ENCODE measurements at places on chromosomes 7 and 10.

DNA sequence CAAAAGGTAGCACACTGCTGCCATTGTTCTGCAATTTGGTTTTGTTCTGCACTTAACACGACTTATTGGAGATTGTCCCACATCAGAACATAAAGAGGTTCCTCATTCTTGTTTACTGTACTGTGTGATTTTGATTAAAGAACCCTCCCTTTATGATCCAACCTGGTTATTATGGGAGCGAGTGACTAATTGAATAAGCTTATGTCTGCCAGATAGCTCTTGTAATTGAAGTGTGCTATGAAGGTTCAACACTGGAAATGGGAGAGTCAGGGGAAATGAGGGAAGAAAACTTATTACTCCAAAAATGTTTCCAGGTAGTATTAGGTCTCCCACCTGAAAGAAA is 33.9 kb downstream of the CASP7 start:
- no peak for DNase-seq

DNA sequence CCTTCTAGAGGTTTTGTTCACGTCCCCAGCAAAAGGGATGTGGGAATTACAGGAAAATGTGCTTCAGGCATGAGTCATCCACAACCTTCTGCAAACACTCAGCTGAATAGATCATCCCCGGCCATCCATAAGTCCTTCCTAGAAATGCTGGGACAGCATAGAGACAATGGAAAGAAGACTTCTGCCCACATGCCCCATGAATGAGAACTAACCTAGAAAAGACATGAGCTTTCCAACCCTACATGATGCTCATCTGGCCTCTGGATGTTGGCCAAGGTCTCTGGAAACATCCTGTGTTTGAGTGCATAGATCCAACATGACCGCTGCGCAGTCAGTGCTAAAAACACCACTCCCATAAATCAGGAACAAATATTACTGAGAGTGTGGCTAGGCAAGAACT is 277.5 kb downstream of the PLXNA4 start:
- DNase-seq = no peak

GRCh38 chr7:138935465-138936011 is 45.7 kb downstream of the KIAA1549 start:
- DNase-seq = no peak

DNA sequence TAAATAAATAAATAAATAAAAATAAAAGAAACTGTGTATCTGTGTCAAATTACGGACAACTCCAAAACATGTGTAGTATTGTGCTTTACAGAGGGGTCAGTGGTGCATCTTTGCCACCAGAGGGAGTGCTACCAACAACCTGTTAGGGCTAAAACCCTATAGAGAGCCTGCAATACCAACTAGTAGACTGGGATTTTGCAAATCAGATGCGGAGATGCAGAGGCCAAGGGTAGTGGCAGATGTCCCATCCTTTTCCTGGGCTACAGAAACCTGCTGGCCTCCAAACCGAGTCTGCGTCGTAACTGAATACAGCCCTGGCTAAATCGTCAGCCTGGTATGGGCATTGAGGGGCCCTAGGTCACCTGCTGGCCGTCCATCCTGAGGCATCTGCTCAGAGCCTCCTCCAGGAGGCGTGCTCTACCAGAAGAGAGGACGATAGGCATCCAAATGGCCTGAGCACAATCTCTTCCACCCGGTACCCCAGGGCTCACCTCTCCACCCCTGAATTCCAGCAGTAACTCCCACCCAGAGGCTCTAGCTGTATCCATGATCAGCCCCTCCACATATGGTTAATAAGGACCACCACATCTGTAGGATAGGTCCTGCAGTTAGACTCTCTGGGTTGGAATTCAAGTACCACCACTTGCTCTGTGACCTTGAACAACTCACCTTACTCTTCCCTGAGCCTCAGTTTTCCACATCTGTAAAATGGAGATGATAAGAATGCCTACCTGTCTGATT is 6.2 kb upstream of the RRP12 start:
- no peak for DNase-seq

GRCh38 chr7:142615508-142615907 is 133.8 kb upstream of the PRSS1 start:
- DNase-seq = no peak

DNA sequence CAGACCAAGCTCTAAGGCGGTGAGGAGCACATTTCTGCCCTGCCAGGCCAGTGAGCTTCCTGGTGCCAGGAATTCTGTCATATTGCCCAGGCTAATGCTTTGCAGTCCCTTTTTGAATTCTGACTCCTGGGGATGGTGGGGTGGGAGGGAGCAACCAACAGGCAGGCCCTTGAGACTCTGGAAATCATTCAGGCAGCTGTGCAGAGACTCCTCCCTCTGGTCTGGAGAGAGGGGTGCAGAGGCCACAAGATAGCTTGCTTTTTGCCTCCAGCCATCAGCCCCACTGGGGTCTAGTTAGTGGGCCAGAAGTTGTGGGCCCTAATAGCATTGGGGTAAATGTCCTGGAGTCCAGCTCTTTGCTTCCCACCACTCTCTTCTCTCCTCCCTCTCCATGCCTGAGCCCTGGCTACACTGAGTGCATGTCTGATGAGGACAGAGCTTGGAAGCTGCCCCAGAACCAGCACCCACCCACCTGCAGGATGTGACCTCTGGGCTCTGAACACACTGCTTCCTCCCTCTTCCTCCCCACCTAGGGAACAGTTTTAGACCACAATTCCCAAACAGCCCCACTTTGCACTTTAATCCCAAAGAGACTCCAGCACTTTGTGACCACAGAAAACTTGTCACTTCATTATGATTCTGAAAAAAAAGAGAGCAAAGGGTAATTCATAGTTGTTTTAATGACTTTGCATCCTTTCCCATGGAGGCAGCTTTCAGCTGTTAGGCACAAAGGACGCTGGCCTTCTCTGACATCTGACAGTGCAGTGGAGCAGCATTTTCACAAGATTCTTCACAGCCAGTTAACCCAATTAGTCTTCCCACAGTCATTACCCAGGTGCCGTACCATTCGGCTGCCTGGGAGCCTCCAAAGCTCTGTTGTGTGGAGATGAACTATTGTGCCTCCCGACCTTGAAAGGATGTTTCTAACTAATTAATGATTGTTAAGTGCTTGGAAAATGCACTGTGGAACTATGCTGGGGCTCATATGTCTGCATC is 262.5 kb downstream of the TRIL start:
- DNase-seq = no peak

GRCh38 chr7:37432281-37432920 is 16.3 kb downstream of the ELMO1 start:
- DNase-seq = no peak

DNA sequence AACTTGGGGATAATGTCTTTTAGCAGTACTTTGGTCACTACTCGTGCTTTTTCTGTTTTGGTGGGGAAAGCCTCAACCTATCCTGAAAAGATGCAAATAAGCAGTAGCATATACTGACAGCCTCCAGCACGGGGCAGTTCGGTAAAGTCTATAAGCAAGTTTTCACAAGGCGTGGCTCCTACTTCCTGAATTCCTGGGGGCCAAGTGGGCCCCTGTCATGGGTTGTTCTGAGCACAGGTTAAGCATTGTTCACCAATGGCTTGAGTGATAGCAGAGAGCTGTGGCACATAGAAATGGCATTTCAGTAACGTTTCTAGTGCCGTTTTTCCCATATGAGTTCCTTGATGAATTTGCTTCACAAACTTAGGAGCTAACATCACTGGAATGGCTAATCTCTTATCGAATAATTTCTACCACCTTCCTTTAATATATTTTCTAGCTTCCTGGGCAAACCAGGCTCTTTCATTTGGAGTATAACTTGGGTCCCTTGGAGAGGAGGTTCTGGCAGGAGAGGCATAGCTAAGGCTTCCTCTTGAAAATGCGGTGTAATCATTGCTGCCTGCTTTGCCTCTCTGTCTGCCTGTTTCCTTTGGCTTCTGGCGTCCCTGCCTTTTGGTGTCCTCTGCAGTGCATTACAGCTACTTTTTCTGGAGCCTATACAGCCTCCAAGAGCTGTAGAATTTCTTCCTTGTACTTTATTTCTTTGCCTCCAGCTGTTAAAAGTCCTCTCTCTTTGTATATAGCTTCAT is 11.7 kb upstream of the ZNF239 start:
- no peak for DNase-seq

- no peak for DNase-seq
These were observed 117.4 kb upstream of the GNAI1 start for GRCh38 chr7:80017101-80017698.

GRCh38 chr10:5876181-5876768 is 13.4 kb downstream of the ANKRD16 start:
- no peak for DNase-seq

DNA sequence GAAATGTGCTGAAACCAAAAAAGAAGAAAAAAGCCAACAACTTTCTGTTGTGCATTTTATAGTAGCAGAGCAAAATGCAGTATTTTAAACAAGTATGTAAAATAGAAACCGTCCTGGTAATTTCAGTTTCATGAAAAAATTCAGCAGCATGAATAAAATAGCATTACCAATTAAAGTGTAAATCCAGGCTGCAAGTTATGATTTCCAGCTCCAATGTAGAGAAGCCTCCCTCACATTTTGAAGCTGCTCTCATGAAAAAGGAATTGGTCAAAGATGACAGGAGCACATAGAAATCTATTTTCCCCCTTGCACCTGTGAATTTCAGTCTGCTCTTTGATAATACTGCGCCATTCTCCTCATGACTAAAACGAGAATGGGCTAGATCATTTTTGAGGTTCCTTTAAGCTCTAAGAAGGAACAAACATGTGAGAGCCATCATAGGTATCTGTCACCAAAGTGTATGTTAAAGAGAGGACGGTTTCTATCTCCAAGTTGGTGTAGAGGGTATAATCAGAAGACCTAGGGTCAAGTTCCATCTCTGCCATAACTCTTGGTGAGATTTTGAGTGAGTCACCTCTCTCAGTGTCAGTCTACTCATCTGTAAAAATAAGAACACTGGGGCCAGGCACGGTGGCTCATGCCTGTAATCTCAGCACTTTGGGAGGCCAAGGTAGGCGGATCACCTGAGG is 107.5 kb downstream of the MTPAP start:
- DNase-seq = no peak

- DNase-seq = no peak
These were observed 631.0 kb upstream of the ANKRD30A start for GRCh38 chr10:36494371-36494770.

GRCh38 chr7:36686499-36686898 is 37.8 kb downstream of the AOAH start:
- peak; percentile 24 for DNase-seq

- no peak for DNase-seq
These were observed 9.4 kb upstream of the KAT6B start for GRCh38 chr10:74816824-74817498.

- peak; percentile 46 for DNase-seq
These were observed 11.9 kb downstream of the HNRNPF start for GRCh38 chr10:43396928-43397624.

DNA sequence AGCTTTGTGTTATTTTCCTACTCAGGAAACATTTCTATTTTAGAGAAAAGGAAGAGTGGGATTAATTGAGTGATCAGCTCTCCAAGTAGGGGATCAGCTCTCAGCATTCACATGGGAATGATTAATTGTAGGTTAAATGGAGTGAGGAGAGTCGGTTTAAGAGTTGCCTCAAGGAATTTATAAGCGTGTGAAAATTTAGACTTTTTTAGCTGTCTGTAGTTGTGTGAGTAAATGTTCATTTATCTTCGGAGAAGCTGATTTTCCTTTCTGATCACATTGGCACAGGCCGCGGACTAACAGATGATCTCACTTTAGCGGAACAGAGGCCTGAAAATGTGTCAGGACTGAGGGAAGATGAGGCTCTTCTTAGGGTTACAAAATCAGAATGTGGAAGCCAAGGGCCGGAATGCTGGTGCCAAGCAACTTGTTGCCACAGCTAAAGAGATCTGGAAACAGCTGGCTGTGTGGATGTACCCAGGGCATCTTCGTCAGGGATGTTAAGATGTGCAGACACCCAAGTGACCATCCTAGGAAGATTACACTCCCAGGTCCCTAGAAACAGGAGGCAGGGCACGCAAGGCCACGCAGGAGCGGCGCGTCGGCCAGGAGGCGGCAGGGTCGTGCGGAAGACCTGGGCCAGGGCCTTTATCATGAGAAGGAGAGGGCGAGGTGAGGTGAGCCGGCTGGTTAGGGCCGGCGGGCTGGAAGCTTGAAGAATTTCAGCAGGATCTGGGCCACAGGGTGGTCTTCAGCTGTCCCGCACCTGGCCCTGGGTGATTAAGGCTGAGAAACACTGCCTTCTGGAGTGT is 35.1 kb upstream of the TTYH3 start:
- DNase-seq = no peak

DNA sequence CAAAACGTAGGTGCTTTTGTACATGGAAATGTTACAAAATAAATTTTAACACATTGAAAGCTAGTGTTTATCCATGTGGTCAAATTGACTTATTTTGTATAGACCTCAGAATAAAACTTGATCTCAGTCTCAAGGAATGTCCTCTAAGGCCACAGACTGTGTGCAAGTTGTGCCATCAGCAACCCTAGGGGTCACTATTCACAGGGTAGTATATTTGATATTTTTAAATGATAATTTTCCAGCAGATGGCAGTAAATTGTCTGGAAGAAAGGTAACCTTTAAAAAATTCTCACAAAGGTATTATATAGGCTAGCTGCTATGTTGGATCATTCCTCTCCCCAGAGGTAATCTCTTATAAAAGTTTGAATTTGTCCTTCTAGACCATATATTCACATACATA is 12.9 kb upstream of the SNX10 start:
- no peak for DNase-seq

GRCh38 chr7:139650429-139651100 is 127.1 kb downstream of the CLEC2L start:
- DNase-seq = no peak

GRCh38 chr7:2444476-2444875 is 31.7 kb downstream of the GRIFIN start:
- no peak for DNase-seq

- DNase-seq = no peak
These were observed 182.2 kb upstream of the INHBA start for GRCh38 chr7:41885078-41885477.

- DNase-seq = no peak
These were observed 35.4 kb downstream of the TET1 start for GRCh38 chr10:68595513-68595912.

- no peak for DNase-seq
These were observed 63.0 kb downstream of the RALA start for GRCh38 chr7:39686261-39686924.

DNA sequence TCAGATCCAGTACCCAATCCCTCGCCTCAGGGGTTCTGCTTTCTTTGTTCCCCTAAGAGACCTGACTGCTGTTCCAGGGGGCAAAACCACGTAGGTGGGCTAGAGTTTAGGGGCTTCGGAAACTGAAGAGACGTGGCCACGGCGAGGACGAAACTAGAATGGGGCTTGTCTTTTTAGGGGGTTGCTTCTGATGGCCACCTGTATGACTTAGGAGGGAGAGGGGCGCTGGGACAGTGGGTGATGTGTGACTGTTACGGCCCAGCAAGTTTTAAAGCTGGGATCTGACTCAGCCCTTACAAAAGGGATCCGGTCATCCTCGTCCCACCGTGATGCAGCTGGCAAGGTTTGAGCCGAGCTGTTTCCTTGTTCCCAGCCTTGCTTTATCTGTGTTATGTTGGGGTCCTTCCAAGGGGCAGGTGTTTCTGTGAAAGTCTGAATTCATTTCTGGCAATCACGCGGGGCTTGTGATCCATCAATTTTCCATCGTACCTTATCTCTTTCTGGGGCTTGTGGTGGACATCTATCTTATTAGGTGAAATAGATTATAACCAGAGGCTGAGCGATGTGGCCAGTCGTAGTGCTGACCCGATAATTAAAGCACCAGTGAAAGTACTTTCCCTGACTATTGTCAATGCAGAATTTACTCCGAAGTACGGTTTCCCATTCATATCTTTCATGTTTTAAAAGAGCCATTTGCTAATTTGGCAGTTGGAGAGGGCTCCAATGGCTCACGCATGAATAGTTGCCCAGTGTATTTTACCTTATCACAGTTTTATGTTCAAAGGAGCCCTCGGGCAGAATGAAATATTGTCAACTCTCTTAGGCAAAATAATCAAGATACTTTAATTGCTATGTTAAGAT is 830 bp downstream of the MET start:
- no peak for DNase-seq
